Gastroesophageal sphincter (tissue), 4 donors: ENCODE measurements at places on chromosomes 6 and 20.
A peak's percentile ranks its signal among the peaks of the same experiment; 100 is the strongest.

- H3K36me3 ChIP-seq, result no peaks in the 10 kb centered on the region
- no peak overlapping the region for H3K4me3 ChIP-seq
- peaks cover 9% of the 10 kb centered on the region for H3K4me1 ChIP-seq
- peak overlapping the region; percentile 95 for H3K27ac ChIP-seq
- H3K27me3 ChIP-seq, result no peaks in the 10 kb centered on the region
Measured at GRCh38 chr6:26025047-26025893, 62.0 kb upstream of the HFE start.

GRCh38 chr20:12093057-12093796 lies 175.5 kb downstream of the BTBD3 start:
- no peak for ATAC-seq
- no peaks in the 10 kb centered on the region for H3K4me1 ChIP-seq
- no peaks in the 10 kb centered on the region for H3K27me3 ChIP-seq
- H3K4me3 ChIP-seq, result no peak overlapping the region

GRCh38 chr6:24249926-24250325 lies 107.9 kb downstream of the DCDC2 start:
- ATAC-seq, result no peak
- no peaks in the 10 kb centered on the region for H3K36me3 ChIP-seq
- H3K4me3 ChIP-seq, result no peak overlapping the region
- no peak overlapping the region for H3K27ac ChIP-seq
- H3K4me1 ChIP-seq, result no peaks in the 10 kb centered on the region

- no peak for ATAC-seq
- no peak overlapping the region for H3K4me3 ChIP-seq
- no peaks in the 10 kb centered on the region for H3K36me3 ChIP-seq
- no peak overlapping the region for H3K27ac ChIP-seq
- no peaks in the 10 kb centered on the region for H3K27me3 ChIP-seq
Measured at GRCh38 chr6:48183178-48183577, 72.2 kb upstream of the PTCHD4 start.

- H3K36me3 ChIP-seq, result no peaks in the 10 kb centered on the region
- no peaks in the 10 kb centered on the region for H3K27me3 ChIP-seq
- no peak overlapping the region for H3K4me3 ChIP-seq
- no peak for ATAC-seq
- H3K27ac ChIP-seq, result no peak overlapping the region
- H3K4me1 ChIP-seq, result no peaks in the 10 kb centered on the region
Measured at GRCh38 chr20:43579861-43580793, 10.6 kb upstream of the IFT52 start.

GRCh38 chr20:54605319-54605718 lies 129.9 kb downstream of the DOK5 start:
- no peaks in the 10 kb centered on the region for H3K36me3 ChIP-seq
- no peak overlapping the region for H3K4me3 ChIP-seq
- H3K27me3 ChIP-seq, result no peaks in the 10 kb centered on the region

DNA sequence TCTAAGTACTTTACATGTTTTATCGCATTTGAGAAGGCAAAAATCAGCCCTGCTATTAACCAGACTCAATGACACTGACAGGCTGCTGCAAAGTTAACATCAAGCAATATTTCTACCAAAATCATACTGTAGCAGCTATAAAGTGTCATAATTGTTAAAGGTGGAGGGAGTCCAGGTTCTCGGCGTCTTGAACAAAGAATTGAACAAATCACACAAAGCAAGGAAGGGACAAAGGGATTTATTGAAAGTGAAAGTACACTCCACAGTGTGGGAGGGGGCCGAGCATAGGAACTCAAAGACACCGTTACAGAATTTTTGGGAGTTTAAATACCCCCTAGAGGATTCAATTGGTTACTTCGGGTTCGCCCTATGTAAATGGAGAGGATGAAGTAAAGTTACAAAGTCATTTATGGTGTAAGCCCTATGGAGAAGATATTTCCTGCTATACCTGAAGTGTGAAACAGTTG lies 12.9 kb upstream of the ZNF391 start:
- no peak overlapping the region for H3K27ac ChIP-seq
- H3K4me1 ChIP-seq, result no peaks in the 10 kb centered on the region
- peak overlapping the region; percentile 78 for H3K4me3 ChIP-seq
- no peaks in the 10 kb centered on the region for H3K36me3 ChIP-seq
- no peaks in the 10 kb centered on the region for H3K27me3 ChIP-seq
- no peak for ATAC-seq

DNA sequence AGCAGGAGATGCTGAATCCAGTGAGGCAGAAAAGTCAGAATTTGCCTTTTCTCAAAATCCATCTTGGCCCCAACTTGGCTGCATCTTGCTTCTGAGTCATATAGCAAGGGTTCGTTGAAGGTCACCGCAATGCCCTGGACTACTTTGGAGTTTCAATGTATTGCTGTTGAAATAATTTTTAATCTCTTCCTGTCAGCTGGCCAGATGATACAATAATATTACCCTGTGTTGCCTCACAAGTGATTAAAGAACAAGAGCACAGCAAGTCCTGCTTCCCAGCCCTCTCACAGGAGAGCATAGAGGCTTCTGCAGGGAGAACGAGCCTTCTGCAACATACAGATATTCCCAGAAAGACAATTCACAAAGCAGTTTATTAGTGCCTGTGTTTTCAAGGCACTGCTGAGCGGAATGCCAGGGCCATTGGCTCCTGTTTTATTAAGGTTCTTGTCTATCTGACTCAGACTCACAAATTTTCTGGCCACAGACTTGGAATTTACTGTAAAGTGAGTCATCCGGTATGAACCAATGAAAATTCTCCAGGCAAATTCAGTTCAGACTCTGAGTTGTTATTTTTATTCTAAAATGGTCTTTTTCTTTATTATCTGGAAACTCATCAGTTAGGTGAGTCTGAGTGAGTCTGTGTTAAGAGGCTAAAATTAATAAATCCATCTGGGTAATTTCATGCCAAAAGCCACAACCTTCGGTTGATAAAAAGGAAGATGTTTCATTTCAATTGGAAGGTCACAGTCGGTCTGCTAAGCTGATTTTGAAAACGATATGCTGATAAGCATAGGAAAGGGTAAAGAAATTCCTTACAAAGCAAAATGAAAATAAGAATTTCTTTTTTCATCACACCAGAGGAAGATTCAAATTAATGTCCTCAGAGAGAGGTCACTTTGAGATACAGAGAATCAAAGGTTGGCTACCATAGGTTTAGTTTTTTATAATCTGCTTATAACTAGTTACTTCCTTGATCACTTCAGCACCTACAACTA lies 289.4 kb upstream of the STXBP5 start:
- H3K36me3 ChIP-seq, result no peaks in the 10 kb centered on the region
- H3K4me1 ChIP-seq, result no peaks in the 10 kb centered on the region
- peak; percentile 67 for ATAC-seq

DNA sequence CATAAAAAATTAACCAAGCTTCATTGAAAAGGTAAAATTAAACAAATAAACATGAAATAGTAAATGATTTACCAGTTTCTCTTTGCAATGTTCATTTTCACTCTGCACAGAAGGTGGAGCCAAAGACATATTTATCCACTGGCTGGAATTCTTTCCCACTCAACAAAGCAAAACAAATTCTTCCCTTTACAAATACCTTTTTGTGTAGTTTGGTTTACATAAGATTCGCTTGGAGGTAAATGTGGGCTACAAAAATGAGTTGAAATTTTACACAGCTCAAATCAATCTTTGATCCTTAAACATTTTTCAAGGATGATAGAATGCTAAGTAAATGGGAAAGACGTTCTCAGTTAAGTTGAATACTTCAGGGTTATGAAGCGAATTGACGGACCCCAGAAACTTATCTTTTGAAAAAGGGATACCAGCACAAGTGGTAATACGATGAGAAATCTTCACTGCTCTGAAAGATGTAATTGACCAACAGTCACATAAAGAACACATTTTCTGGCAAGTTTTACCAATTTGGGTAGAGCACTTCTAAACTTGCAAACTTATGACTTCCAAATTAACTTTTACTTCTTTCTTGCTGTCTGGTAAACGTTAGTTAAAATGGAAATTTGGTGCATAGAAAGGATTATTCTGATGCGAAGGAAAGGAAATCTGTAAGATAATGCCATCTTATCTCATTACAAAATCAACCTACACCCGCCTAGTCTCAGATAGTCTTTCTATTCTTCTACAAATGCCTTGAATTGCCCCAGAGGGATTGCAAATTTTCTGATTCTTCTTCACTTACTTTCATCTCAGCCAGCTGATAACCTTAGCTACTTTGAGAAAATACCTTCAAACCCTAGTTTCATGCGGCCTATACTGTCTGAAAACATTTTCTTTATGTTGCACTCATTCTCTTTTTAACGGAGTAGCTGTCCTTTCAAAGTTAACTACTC lies 4.7 kb upstream of the GJA1 start:
- no peak for ATAC-seq
- no peaks in the 10 kb centered on the region for H3K27me3 ChIP-seq
- no peak overlapping the region for H3K4me3 ChIP-seq
- peaks cover 29% of the 10 kb centered on the region for H3K4me1 ChIP-seq
- H3K36me3 ChIP-seq, result no peaks in the 10 kb centered on the region

GRCh38 chr6:157134402-157135047 lies 188.8 kb downstream of the TMEM242 start:
- H3K36me3 ChIP-seq, result peaks cover 43% of the 10 kb centered on the region
- H3K4me1 ChIP-seq, result peaks cover 19% of the 10 kb centered on the region
- no peak overlapping the region for H3K4me3 ChIP-seq
- H3K27ac ChIP-seq, result no peak overlapping the region
- H3K27me3 ChIP-seq, result no peaks in the 10 kb centered on the region
- no peak for ATAC-seq

DNA sequence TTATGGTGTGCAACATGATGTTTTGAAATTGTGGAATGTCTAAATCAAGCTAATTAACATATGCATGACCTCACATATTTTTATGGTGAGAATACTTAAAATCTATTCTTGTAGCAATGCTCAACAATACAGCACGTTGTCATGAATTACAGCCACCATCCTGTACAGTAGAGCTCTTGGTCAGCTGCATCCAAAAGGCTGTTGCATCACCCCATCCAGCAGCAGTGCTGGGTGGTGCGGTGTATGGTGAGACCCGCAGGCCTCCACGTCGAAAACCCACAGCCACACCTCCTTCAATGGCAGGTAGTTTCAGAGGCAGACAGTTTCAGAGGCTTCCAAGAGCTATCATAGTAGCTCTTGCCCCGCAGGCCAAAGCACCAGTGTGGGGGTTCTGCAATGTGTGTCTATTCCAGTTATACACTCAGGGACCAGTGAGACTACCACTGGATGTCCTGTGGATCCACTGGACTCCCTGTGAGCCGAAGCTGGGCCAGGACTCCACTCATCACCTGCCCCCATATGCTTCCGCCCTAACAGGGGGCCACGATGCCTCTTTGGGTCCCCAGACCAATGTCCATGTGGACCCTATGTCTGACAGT lies 23.4 kb downstream of the PACSIN1 start:
- no peaks in the 10 kb centered on the region for H3K27me3 ChIP-seq
- H3K4me3 ChIP-seq, result no peak overlapping the region
- H3K36me3 ChIP-seq, result no peaks in the 10 kb centered on the region
- no peak for ATAC-seq

- no peak overlapping the region for H3K27ac ChIP-seq
- no peaks in the 10 kb centered on the region for H3K36me3 ChIP-seq
- H3K4me3 ChIP-seq, result no peak overlapping the region
- no peaks in the 10 kb centered on the region for H3K27me3 ChIP-seq
Measured at GRCh38 chr6:149337320-149337719, 19.8 kb downstream of the TAB2 start.

DNA sequence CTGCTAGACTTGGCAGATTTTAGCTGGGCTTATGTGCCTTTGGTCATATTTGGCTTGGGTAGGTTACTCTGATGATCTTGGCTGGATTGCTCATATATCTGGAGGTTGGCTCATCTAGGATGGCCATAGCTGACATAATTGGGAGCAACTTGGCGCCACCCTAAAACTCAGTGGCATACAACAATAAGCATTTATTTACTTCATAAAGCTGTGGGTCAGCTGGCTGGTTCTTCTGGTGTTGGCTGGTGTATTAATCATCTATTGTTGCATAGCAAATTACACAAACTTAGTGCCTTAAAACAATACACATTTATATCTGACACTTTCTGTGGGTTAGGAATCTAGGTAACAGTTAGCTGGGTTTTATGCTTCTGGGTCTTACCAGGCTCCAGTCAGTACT lies 297.3 kb upstream of the JAG1 start:
- H3K4me1 ChIP-seq, result no peaks in the 10 kb centered on the region
- no peaks in the 10 kb centered on the region for H3K27me3 ChIP-seq
- H3K4me3 ChIP-seq, result no peak overlapping the region
- H3K36me3 ChIP-seq, result no peaks in the 10 kb centered on the region
- no peak for ATAC-seq

DNA sequence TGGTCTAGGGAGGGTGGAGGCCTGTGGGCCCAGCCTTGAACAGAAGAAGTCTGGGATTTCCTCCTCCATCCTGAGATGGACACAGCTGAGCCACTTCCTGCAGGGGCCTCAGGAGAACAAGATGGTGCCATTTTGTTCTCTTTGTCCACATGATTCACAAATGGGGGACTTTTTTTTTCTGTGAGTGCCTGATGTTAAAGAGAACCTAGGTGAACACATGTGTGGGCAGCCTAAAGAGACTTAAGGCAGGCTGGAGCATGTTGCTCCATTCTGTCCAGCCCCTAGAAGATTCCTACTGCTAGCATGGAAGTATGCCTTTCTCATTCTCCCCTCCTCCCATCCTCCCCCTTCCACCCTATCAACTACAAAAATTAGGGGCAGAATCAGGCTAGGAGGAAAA lies 49.3 kb upstream of the KIF16B start:
- no peak for ATAC-seq
- no peaks in the 10 kb centered on the region for H3K4me1 ChIP-seq
- H3K36me3 ChIP-seq, result no peaks in the 10 kb centered on the region

DNA sequence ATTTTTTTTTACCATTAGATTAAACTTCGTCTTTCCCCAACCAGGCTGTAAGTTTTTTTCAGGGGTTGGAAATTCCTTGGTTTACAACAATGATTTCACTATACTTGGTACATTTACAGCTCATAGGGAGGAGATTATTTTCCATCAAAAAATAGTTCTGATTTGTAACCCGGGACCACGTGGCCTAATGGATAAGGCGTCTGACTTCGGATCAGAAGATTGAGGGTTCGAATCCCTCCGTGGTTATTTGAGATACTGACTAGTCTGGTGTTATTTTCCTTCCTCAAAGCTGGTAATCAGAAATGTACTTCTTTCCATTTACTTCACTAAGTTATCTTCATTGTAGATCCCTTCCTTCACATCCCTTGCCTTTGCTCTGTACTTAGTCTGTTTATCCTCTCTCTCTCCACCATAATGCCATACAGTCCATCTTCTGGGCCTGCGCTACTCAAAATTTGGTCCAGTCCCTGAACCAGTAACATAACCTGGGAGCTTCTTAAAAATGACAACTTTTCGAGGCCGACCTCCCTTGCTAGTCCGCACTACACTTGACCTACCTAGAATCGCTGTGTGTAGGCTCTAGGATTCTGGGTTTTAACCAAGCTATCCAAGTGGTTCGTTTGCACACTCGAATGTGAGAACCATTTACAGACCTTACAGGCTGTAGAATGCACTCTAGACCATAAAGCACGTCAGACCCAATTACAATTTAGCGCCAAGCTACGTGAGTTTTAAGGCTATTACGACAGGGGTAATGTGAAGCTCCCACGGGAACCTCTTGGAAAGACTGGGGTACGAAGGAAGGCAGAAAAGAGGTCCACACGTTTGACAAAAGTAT lies 42.1 kb upstream of the BTN3A2 start:
- H3K4me3 ChIP-seq, result peak overlapping the region; percentile 36
- H3K36me3 ChIP-seq, result no peaks in the 10 kb centered on the region
- peak; percentile 76 for ATAC-seq
- H3K27ac ChIP-seq, result peak overlapping the region; percentile 53

GRCh38 chr20:43749734-43750294 lies 23.0 kb upstream of the GTSF1L start:
- no peaks in the 10 kb centered on the region for H3K4me1 ChIP-seq
- peaks cover 19% of the 10 kb centered on the region for H3K27me3 ChIP-seq
- peak; percentile 66 for ATAC-seq
